ENCODE measurements at places on chromosomes 5 and 9.

GRCh38 chr9:93894691-93895079 lies 60.5 kb downstream of the BARX1 start:
- no peak for DNase-seq

DNA sequence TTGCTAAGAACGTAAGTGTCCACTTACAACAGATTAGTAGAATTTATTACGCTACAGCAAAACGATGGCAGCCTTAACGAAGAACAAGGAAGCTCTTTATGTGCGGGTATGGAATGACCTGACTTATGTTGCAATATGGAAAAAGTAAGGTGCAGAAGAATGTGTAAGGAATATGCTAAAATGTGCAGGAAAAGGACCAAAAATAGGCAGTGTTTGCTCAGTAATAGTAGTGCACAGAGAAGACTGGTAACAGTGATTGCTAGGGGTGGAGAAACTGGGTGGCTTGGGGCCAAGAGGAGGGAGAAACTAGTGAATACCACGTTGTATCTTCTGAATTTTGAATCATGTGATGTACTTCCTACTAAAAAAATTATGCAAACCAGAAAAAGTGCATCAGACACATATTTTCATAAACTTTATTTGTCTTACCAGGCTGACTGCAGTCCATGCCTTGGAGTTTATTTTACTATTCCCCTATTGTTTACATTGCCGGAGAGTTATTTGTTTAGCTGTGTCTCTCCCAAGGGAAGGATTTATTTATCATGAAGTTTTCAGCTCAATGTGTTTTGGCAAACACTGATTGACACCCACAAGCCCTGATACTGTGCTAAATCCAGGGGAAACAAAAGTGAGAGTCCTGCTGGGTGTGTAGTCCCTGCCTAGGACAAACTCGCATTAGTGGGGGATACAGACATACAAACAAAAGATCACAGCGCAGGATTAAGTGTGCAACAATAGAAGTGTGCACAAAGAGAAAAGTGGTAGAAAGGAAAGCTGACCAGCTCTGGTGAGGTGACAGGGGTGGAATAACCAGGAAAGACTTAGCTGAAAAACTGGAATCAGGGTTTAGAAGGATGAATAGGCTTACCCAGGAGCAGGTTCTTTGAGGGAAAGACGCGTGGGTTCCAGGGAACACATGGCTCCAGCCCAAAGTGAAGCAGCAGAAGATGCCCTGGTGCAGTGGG lies 34.0 kb upstream of the ZNF484 start:
- DNase-seq, result no peak

- DNase-seq, result peak; percentile 54
Measured at GRCh38 chr5:14326035-14326903, 183.1 kb downstream of the TRIO start.

GRCh38 chr5:135133698-135134515 lies 99.9 kb upstream of the PITX1 start:
- no peak for DNase-seq

DNA sequence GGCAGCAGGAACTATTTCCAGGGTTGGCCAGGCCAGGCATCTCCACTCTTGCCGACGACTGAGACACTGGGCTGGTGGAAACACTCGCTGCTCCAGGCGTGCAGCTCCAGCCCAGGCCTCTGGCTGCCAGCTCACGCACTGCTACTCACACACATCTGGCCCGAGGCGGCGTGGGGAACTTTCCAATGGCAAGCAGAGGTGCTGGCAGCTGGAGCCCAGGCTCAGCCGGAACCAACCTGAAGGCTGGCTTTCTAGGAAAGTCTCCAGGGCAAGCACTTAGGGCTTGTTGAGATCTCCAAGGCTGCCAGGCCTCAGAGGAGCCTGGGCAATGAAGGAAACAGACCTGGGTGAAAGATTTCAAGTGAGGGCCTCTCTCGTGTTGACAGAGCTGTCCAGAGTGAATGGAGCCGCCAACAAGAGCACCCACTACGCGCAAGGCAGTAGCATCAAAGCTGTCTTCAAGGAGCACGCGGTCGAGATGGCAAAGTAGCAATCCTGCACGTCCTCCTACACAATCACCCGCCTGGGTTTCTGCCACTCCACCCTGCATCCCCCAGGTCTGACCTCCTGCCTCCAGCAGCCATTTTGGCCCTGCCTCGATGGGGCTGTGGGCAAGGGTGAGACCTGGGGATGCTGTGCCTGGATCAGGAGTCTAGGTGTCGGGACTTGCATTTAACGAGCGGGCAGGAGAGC lies 14.4 kb downstream of the SH3PXD2B start:
- no peak for DNase-seq

GRCh38 chr5:158911693-158912363 lies 187.9 kb downstream of the EBF1 start:
- DNase-seq, result no peak

GRCh38 chr5:5018578-5018970 lies 121.6 kb upstream of the ADAMTS16 start:
- no peak for DNase-seq

GRCh38 chr9:136160381-136160841 lies 41.7 kb upstream of the TMEM250 start:
- peak; percentile 23 for DNase-seq

DNA sequence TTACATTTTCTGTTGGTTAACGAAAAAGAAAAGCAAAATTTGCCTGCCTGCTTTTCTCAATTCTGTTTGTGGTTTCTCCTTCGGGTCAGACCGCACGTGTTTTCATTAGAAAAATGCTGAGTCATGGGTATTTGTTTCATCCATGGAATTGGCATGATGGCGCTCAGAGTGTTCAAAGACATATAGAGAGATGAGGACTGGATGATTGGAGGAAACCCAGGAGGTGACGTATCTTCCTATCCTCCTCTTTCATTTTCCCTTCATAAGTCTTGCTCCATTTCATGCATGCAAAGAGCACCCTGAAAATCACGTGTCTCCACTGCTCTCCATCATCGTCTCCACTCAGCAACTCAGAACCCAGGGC lies 353.8 kb upstream of the WWC1 start:
- DNase-seq, result no peak

- DNase-seq, result no peak
Measured at GRCh38 chr9:105205787-105206495, 38.5 kb upstream of the SLC44A1 start.

- DNase-seq, result no peak
Measured at GRCh38 chr9:89412951-89413350, 85.0 kb downstream of the SEMA4D start.

DNA sequence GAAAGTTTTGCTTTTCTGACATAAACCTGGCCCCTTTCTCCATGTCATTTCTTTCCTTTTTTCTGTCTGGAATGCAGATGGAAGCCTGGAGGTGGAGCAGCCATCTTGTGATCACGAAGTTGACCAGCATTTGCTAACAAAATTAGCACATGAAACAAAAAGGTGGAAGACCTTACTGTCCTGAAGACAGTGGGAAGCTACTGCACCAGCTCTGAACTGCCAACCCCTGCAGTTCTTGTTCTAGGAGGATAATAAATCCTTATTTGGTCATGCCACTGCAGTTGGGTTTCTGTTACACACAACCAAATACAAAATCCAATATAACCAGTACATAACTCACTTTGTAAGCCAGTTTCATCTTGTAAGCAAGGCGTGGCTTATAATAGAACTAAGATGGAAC lies 249.4 kb upstream of the TBCA start:
- DNase-seq, result no peak

GRCh38 chr5:74257645-74258313 lies 382.7 kb downstream of the ENC1 start:
- no peak for DNase-seq

GRCh38 chr5:115262321-115263077 lies at the start of gene PGGT1B:
TSS of gene PGGT1B (minus strand) at chr5:115262877. CDS start at chr5:115262851, 26 bp downstream.
- DNase-seq, result peak; percentile 13

GRCh38 chr5:66248874-66249273 lies 104.8 kb downstream of the SREK1 start:
- no peak for DNase-seq

GRCh38 chr5:79785983-79786382 lies 96.3 kb downstream of the CMYA5 start:
- DNase-seq, result no peak

GRCh38 chr9:82466616-82467260 lies 478.2 kb downstream of the SPATA31D1 start:
- no peak for DNase-seq

GRCh38 chr5:142615948-142616347 lies 69.9 kb downstream of the FGF1 start:
- no peak for DNase-seq

DNA sequence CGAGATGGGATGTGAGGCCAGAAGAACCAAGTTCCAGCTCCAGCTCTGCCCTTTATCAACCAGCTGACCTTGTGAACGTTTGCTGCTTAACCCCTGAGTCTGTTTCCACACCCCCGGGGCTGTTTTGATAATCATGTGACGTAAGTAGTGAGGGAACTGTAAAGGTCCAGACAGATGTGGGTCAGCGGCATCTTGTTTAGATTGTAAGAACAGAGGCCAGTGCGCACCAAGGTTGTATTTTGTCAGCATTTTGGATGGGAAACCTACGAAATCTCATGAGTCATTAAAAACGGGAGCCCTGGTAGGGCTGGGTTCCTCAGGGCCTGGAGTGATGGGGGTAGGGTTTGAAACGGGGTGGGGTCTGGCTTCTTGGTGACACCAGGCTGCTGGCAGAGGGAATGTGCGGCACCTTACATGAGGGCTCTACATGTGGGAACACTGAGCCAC lies 13.8 kb upstream of the COL15A1 start:
- DNase-seq, result no peak

- DNase-seq, result no peak
Measured at GRCh38 chr5:4205398-4205797, 609.8 kb downstream of the IRX1 start.

DNA sequence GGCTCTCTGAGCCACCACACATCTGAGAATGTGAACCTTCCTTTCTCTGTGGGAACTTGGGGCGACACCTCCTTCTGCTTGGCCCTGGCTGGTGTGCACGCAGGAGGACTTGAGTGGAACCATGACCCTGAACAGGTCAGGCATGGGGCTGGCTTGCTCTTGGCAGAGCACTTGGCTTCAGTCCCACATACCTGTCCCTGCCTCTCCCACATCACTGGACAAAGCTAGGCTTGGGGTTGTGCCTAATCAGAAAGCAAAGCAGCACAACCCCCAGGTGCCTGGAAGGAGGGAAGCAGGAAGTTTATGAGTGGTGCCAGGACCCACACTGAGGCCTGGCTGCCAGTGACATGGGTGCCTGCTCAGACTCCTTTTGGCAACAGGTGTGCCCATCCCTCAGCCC lies 13.2 kb downstream of the GADD45G start:
- DNase-seq, result no peak

DNA sequence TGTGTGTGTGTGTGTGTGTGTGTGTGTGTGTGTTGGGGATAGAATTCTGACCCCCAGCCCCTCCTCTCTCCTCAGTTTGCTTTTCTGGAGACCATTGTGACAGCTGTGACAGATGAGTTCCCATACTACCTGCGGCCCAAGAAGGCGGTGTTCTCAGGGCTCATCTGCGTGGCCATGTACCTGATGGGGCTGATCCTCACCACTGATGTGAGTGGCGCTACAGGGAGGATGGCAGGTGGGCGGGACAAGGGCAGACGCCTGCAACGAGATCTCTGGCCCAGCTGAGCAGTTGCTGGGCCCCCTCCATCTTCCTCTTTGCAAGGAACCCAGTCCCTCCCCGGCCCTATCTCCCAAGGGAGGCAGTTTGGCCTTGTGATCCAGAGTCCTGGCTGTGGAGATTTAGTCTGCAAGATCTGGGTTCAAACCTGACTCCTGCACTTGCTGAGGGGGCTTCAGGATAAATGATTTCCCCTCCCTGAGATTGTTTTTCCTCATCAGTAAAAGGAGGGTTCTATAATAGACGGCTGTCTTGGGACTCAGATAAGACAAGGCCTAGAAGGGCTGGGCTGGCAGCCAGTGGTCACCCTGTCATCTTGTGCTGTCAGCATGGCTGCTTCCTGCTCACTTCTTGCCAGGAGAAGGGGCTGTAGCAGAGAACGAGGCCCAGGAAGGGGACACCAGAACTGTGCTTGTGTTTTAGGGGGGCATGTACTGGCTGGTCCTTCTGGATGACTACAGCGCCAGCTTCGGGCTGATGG lies 14.1 kb downstream of the SLC6A7 start:
- no peak for DNase-seq

- DNase-seq, result no peak
Measured at GRCh38 chr5:81428446-81428845, 34.5 kb upstream of the ACOT12 start.

GRCh38 chr5:54794135-54794975 lies 191.0 kb downstream of the ESM1 start:
- DNase-seq, result no peak

DNA sequence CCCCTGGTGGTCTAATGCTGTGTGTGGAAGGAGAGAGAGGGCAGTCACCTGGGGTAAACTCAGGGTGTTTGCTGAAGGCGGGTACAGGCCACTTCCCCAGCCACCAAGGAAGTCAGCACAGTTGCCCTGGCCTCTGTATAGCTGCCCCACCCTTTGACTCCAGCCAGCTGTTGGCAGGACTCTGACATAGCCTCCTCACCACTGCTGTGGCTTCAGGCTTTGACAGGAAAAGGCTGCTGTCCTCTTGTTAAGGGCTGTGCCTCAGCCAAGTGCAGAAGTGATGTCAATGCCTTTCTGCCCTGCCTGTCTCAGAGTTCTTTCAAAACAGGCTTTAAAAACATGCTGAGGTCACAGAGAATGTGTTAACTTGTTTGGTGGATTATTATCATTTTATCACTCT lies 487.2 kb upstream of the KLF4 start:
- DNase-seq, result no peak

DNA sequence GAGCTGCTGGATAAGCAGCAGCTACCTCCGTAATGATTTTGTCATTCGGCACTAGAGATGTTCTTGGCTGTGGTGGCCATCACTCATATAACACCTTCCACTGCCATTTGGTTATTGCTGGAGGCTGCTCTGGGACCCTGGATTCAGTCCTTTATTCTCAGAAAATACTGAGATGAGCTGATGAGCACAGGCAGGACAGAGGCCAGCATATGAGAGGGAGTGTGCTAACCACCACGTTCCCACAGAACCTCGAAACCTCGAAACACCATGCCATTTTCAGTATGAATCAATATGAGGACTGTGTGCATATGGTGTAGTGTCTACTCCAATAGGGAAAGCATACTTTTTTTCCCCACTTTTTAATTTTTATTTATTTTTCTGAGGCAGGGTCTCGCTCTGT lies 56.6 kb downstream of the ADAM19 start:
- no peak for DNase-seq

- no peak for DNase-seq
Measured at GRCh38 chr5:58855851-58856739, 273.2 kb downstream of the RAB3C start.

GRCh38 chr9:20040991-20041696 lies 252.3 kb upstream of the SLC24A2 start:
- DNase-seq, result no peak

GRCh38 chr9:5872511-5872910 lies 18.2 kb upstream of the MLANA start:
- no peak for DNase-seq

GRCh38 chr9:77455312-77455927 lies 192.7 kb downstream of the GNA14 start:
- DNase-seq, result no peak

Data from NCI-H1417 treated with DMSO at 0.1 percent for 48 hours (cell line).